Right cardiac atrium (tissue), 5 donors: ENCODE measurements at places on chromosomes 4 and X.

DNA sequence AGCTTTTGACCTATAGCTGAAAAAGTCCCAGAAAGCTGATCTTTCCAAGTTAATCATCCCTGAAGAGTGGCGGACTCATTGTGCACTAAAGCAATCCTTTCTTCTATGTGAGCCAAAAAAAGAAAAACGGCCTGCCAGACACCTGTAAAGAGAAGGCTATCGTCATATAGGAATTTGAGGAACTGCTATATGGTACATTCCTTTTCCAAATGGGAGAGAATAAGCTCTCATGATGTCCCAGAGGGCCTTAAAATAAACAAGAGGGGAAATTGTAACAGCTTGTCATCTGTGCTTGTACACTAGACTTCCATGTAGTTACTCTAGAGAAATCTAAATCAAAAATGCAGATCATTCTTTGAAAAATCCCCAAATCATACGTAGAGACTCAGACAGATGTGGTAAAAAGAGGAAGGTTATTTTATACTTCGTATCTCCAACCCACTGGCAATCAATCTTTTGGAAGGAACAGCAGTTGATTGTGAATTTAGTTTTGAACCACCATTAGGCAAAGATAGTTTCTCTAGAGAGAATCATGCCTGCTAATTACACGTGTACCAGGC is 26.1 kb downstream of the GPR174 start:
- DNase-seq: no peak

GRCh38 chrX:143768976-143769375 is 48.4 kb upstream of the SPANXN2 start:
- DNase-seq: no peak

DNA sequence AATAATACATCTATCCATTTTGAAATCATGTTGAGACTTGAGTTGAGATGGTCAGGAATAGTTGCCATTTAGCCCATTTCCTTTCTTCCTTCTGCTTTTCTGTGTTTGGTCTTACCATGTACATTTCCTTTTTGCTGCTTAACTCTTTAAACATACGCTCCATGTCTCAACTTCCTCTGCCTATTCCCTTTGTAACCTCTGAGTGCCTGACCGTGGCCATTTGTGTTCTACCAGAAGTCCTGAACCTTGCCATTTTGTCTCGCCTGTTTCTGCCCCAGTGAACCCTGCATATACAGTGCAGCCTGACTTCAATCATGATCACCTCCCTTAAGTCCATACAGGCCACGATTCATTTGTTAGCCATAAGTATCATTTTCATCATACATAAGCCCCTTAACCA is 169.0 kb downstream of the RAPGEF2 start:
- no peak for DNase-seq

GRCh38 chrX:118024482-118024881 is 92.1 kb downstream of the KLHL13 start:
- no peak for DNase-seq

GRCh38 chrX:18753631-18754030 is 46.2 kb downstream of the PPEF1 start:
- DNase-seq: no peak

DNA sequence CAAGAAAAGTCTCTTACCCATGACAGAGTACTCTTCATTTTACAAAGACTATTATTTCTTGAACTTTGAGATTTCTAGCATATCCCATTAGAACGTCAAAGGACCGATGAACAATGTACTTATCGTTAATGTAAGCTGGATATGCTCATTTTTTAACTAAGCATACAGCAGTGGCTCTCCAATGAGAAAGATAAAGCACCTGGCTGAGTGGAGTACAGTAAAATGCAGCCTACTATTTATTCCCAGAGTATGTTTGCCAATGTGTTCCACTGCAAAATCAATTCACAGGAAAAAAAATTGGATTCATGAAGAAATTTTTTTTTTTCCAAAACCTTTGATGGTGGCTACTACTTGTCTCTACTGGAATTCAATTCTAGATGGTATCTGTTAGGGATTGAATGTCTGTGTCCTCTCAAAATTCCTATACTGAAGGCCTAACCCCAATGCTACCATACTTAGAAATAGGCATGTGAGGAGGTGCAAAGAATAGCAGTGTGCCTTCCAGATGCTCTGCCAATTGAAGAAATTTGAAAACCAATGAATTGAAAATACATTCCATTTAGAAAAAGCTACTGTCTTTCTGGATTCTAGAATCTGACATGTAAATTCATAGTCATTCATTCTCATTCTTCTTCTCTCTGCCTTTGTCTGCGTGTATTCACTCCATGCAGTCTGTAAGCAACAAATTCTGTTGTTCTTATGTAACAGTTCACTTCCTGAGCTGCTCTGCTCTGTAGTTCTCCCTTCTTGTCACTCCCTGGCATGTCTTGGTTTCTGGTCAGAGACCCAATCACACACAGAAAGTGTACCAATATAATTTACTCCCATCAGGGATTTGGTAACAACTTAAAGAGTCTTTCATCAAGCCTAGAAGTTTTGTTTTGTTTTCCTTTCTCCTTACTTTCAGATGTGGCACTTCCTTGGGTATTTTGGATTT is 61.4 kb downstream of the PAPSS1 start:
- no peak for DNase-seq

GRCh38 chr4:1666391-1666790 is 17.7 kb downstream of the FAM53A start:
- DNase-seq: peak; percentile 90

DNA sequence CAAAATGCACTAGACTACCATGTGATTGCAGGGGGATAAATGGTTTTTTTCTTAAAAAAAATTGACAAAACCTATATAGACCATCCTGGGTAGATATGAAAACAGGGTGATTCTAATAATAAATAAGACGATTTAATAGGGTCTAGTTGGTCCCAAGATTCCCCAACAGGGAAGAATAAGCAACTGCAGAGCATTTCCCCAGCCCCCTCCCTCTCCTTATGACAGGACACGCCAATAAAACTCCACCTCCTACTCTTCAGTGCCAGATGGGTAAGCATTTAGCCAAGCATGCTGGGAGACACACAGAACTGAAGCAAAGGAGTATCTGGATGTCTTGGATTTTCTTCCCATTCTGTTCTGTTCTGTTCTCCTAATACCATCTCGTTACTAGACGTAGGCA is at the start of gene BRS3:
Gene BRS3, plus strand, starts transcription at position 301 of the 400 bp plus-strand sequence. CDS start 168 bp downstream, outside the sequence.
- no peak for DNase-seq

DNA sequence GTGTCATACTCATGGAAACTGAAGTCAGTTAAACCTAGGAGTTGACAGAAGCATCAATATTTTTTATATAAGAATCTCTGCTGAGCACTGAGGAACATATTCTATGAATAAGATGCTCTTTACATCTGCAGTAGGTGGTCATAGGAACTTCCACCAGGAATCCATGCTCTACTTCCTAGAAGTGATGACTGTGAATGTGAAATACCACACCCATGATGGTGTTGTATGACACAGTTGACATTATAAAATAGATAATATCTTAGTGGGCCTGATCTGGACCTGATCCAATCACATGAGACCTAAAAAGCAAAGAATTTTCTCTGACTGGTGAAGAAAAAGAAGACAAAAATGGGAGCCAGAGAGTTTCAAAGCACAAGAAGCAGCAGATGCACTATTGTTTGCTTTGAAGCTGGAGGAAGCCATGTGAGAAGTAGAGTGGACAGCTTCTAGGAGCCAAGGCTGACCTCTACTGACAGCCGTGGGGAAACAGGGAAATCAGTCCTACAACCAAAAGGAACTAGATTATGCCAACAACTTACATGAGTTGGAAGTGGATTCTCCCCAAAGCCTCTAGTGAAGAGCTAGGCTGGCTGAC is 68.6 kb upstream of the HS3ST1 start:
- DNase-seq: no peak

DNA sequence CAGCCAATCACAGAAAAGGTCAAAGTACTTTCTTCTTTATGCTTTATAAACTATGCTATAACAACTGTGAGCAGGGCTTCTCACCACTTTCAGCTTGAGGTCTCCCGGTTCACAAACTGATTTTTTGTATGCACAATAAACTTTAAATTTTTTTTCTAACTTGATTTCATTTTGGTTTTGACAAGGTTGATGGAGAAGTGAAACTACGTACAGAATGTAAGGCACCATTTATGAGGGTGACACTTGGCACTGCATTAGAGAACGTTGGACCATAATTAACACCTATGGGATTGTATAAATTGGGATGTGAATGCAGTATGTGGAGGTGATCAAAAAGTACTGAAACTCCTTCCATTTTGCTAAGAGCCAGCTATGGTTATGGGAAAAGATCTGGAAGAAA is 857.9 kb upstream of the HTR2C start:
- no peak for DNase-seq

GRCh38 chr4:105458001-105458400 is 15.9 kb downstream of the PPA2 start:
- no peak for DNase-seq

DNA sequence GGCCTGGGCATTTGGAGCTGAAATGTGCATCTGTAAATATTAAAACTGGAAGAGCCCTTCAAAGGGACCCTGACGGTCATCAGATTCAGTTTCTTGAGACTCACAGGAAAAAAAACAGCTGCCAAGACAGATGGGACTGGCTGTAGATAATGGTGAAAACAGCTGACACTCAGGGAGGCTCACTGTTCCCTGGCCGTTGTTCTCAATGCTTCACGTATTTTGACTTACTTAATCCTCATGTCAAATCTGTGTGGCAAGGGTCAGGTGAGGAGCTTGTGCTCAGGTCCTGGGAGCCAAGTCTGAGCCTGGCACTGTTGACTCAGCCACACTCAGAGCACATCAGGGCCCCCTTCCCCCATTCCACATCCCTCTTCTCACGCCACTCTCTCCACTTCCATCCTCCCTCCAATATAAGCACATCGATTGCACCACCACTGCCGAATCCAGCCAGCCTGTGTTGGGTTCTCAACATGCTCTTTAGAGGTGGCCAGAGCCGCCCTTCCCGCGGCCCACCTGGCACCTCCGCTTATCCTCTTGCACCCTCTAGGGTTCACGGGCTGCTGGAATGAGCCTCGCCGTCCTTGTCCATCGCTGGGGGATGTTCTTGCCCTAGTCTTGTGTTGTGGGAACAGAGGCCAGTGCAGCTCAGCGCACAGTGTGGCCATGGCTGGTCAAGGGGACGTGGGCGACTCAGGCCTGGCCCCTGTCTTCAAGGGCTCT is 40.1 kb downstream of the EVC start:
- DNase-seq: no peak

DNA sequence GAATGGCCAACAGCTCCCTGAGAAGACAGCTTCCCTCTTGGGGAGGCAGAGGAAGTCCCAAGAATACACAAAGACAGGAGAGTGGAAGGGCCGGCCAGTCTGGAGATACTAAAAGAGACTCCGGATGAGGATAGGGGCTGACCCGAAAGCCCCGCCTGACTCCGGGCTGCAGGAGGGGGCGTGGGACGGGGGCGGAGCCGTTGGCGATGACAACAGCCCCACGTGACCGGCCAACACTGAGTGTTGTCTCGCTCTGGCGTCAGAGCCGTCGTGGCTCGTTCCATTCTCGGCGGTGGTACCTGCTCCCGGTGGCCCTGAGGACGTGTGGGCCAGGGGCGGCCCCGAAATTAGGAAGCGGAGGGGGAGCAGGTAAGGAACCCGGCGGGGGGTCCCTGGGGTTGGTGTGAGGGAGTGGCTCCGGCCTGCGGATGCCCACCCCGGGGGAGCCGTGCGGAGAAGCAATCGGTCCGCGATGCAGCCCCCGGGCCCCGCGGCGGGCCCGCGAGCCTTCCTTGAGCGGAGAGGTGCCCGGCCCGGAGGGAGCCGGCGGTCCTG is at the start of gene BEX4:
Gene BEX4, plus strand, starts transcription at position 239 of the 555 bp plus-strand sequence. CDS start 1,046 bp downstream, outside the sequence.
- peak; percentile 94 for DNase-seq

DNA sequence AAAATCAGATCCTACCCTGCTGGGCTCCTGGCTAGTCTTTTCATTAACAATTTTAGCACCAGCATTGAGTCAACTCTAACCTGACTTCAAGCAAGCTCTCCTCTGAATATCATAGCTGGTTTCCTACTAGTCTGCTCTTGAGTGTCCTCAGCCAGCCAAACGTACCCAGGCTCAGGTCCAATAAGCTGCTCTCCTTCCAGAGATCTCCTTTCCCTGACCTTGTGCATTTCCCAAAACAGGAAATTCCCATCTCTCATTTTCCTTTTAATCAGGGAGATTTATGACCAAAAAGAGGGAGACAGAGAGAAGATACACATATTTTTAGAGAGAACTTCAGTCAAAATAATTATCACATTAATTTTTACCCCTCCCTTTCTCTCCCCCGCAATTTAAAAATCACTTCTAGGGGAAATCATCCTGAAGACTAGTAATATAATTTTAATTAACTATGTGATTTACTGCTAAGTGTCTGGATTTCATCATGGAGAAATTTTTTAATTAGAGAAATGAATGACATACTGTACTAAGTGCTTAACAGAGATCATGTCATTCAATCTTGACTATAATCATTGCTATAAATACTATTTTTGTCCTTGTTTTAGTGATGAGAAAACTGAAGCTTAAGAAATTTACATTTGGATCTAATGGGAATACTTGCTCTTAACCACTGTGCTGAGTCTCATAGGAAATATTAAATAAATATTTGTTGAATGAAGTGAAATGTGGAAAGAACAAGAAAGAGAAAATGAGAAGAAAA is 421.7 kb upstream of the INTU start:
- peak; percentile 71 for DNase-seq

DNA sequence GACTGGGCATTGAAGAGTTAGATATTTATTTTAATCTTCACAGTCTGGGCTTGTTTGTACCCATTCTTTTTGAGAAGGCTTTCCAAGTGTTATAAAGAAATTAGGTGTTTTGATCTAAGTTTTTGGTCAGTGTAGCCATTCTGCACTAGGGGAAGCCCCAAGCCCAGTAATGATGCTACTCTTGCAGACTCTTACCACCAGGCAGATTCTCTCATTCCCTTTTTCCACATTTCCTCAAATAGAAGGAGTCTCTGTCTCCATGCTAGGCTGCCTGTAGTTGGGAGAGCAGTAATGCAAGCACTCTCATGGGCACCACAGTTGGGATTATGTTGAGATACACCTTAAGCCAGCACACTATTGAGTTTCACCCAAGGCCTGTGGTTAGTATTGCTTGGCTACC is 21.5 kb downstream of the CDX4 start:
- no peak for DNase-seq

DNA sequence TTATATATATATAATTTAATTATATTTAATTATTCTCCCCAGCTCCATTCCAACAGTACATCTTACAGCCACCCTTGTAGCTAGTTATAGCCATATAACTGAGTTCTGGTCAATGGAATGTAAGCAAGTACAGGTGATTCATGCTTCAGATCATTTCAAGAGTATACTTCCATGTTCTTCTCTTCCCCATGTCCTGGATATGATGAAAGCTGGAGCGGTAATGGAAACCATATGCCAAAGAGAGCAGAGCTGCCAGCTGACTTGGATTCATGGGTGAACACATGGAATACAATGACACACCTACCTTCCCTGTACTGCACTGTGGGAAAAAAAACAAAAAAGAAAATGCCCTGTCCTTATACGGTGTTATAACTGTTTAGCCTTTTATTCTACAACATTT is 17.5 kb upstream of the CORIN start:
- DNase-seq: no peak
